ENCODE measurements at places on chromosomes 5 and 9.

GRCh38 chr9:18906656-18907395 lies 126.2 kb downstream of the SAXO1 start:
- no peak for DNase-seq

DNA sequence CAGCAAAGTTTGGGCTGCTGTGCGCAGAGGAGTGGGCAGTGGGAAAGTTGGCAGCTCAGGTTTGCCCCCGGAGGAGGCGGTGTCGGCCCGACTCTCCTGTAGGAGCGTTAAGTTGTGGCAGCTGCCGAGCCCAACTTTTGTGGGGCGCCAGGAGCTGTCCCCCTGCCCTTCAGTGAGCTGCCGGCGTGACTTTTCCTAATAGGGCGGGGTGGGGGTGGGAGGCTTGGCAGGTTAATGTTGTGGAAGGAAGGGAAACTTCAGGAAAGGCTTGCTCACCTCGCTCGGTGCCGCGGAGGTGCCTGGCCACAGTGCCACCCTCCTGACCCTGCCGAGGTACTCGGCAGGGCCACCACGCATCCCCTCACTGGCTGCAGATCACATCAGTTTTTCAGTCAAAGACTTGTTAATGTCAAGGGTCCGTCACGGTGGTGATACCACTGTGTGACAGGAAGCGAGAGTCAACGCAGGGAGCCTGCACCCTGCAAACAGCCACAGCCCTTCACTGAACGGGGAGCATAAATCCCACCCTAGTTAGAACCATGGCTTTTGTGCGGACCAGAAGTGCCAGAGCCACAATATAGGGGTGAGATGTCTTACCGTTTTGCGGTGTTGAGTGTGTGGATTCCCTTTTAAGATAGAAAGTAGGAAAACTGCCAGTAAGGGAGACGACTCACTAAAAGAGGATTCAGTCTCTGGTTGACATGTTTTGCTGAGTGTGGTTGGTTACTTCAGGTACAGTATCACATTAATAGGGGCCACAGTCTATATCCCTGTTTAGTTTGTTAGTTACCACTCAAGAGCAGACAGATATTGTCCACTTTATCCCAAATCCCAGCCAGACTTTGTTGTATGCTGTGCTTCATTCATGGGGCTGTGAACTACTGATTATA lies 796 bp downstream of the LNPEP start:
- peak; percentile 72 for DNase-seq

- no peak for DNase-seq
Measured at GRCh38 chr9:112487799-112488340, 1.2 kb downstream of the KIAA1958 start.

DNA sequence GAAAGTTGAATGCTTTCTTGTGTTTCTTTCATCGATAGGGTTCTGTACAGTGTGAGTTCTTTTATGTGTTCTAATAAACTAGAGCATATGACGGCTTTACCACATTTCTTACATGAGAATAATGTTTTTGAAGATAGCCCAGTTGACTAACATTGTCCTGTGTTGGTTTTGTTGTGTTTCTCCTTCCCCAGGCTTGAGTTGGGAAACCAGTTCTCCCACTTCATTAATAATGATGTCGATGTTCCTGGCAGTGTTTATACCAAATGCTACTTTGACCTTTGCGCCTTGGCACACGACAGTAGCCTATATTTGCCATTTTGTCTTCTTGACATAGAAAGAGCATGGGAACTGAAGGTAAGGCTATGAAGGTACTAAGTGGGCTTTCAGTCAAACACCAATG lies 14.4 kb upstream of the ZNF782 start:
- DNase-seq, result no peak

GRCh38 chr9:128411364-128412119 lies 9.1 kb upstream of the CERCAM start:
- no peak for DNase-seq

GRCh38 chr9:89808076-89808755 lies 203.4 kb downstream of the GADD45G start:
- DNase-seq, result no peak

- DNase-seq, result no peak
Measured at GRCh38 chr5:165360366-165360765, 1854.9 kb downstream of the MAT2B start.

DNA sequence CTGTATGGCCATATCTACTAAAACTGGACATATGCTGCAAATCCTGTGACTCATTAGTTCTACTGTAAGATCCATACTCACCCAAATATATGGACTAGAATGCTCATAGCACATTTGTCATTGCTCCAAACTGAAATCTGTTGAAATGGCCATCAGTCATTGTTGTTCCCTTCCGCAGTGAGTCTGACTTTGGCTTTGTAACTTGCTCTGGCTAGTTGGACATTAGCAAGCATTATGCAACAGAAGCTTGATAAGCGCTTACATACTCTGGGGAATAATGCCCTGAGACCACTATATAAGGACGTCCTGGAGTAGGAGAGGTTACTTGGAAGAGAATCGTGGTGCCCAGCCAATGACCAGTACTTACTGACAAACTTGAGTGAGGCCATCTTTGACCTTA lies 9.0 kb downstream of the KIAA1958 start:
- DNase-seq, result no peak

DNA sequence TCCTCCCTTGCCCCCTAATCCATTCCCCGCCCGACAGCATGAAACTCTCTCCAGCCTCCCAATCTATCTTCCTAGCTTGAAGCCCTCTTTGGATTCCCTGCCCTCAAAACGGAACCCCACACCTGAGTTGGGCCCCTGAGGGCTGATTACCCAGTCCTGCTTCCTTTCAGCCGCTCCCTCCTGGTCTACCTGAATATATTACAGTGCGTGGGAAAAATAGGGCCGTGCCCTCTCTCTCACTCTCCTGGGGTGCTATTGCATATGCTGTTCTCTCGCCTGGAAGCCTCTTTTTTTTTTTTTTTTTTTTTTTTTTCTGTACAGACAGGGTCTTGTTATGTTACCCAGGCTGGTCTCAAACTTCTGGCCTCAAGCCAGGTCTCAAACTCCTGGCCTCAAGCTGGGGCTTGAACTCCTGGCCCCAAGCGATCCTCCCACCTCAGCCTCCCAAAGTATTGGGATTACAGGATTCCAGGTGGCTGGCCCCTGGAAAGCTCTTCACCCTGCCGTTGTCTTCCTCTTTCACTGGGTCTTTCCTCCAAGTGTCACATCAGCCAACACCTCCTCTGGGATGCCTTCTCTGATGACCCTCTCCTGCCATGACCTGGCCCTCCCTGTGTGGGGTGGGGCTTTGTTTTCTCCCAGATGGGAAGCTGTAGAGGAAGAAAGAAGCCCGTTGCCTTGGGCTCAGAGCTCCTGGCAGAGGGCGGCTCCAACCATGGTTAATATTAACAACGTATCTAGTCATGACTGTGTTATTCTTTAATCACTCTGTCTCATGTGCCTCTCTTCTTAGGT lies 8.2 kb downstream of the DNM1 start:
- no peak for DNase-seq

DNA sequence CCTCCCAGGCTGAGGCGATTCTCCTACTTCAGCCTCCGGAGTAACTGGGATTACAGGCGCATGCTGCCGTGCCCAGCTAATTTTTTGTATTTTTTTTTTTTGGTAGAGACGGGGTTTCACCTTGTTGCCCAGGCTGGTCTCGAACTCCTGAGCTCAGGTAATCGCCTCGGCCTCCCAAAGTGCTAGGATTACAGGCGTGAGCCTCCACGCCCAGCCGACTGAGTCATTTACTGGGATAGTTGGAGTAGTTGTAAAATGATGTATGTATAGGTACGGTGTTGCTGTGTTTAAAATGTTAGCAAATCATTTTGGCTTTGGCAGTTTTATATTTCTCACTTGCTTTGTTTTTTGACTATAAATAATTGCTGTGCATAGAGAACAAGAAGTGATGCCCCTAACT lies 209.4 kb downstream of the ADAMTSL1 start:
- DNase-seq, result no peak

DNA sequence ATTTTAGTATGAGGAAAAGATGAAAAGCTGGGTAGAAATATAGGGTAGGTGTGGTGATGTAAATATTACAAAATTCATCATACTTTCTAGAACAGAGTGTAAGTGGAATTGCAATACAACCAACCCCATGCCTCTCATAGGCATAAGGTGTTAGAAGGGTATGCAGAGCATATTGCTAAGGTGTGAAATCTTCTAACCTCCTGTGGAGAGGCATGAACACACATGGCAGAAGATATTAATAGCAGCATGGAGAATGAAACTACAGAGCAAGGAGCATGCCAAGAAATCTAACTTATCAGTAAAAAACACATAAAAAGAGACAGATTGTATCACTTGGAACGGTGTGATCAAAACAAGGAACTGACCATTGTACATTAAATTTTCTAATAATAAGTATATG lies 441.5 kb downstream of the CDH18 start:
- no peak for DNase-seq

DNA sequence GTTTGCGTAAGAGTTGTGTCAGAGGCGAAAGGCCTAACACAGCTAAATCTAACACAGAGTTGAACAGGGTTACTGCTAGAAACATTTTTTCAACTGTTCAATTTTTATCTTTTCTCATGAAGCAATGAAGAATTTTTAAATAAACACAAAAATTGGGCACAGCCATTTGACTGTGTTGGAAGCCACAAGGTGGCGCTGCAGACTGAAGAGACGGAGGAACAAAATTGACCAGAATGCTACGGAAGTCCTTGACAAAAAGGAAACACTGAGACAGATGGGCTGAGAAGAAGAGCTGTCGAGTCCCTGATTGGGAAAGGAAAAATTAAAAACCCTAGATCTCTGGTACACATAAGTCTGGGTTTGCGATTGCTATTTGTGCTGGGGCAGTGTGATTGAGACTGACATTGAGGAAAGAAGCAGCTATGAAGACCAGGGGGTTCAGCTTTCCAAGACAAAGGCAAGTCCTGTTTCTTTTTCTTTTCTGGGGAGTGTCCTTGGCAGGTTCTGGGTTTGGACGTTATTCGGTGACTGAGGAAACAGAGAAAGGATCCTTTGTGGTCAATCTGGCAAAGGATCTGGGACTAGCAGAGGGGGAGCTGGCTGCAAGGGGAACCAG lies at the start of gene PCDHB9:
TSS of gene PCDHB9 (plus strand) at position 265 of the 616 bp plus-strand sequence. CDS start at position 423, 158 bp downstream.
- DNase-seq, result peak; percentile 56

DNA sequence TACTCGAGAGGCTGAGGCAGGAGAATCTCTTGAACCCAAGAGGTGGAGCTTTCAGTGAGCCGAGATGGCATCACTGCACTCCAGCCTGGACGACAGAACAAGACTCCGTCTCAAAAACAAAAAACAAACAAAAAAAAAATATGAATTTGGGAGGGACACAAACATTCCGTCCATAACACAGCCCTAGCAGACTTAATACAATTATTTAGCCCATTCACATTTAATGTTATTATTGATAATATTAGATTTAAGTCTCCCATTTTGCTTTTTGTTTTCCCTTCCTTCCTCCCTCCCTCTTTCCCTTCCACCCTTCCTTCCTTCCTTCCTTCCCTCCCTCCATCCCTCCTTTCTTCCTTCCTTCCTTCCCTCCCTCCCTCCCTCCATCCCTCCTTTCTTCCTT lies 4.6 kb upstream of the CCNI2 start:
- DNase-seq, result no peak

GRCh38 chr9:34983209-34983608 lies 6.3 kb upstream of the DNAJB5 start:
- DNase-seq, result no peak

- no peak for DNase-seq
Measured at GRCh38 chr9:91315191-91315590, 46.5 kb downstream of the AUH start.

DNA sequence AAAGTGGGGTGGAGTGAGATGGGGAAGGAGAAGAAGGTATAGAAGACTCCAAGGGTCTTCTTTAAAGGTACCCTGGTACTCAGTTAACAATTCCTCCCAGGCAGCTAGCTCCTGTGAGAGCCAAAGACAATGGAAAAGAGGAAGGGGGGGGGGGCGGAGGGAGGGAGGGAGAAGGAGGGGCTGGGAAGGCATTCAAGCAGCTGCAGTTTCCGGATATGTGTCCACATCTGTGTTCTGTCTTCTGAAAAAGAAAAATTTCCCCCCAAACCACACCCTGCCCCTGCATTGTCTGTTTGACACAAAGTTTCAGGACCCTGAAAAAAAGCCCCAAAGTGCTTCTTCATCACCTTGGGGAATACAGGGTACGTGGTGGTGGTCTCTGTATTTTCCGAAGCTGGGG lies 11.1 kb downstream of the SPRY4 start:
- DNase-seq, result no peak

DNA sequence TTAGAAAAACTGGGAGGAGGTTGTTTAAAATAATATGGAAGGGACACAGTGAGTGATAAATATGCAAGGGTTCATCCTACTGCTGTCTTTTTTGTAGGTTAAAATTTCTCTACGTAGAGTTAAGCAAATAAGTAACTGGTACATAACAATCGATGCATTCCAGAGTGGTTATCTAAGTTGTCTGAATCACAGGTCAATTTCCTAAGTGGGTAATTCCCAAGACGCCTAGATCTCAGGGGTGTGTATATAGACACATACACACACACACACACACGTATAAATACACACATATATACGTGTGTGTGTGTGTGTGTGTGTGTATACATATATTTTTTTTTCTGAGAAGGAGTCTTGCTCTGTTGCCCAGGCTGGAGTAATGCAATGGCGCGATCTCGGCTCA lies 22.3 kb downstream of the CAAP1 start:
- no peak for DNase-seq

- no peak for DNase-seq
Measured at GRCh38 chr5:172493461-172493860, 39.1 kb upstream of the SH3PXD2B start.

DNA sequence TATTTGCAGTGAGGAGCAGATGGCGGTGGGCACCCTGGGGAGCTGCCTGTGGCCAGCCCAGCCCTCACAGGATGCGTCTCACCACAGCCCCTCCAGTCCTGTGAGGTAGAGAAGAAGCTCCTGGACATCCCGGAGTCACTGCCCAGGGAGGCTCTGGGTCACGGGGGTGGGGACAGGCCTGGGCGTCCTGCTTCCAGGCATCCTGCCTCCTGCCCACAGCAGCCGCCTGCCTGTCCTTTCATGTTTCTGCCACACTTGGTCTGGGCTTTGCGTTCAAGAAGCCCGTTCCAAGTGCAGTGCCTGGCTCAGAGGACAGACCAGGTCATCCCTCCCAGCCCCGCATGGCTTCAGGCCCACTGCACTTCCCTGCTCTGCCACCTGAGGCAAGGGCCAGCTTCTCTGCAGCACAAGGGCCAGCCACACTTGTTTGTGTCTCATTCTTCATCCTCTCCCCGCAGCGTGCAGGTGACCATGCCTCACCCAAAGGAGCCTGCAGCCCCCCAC lies 38.2 kb downstream of the ZDHHC11B start:
- no peak for DNase-seq

DNA sequence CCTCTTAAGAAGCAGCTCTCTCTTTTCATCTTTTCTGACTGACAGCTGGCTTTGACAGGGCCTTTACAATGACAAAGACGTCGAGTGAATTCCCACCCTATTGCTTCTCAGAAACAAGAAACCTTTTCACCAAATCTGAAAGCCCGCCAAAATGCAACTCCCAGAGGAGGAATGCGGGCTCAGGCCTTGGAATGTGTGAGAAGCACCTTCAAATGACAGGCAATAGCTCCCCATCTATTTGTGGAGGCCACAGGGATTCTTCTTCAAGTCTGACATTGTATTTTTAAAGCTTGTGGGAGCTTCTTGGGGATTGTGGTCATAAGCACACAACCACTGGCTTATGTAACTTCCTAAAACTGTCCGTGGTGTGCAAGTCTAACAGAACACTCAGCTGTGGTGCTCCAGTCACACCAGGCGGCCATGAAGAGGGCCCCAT lies 72.7 kb downstream of the DPYSL3 start:
- DNase-seq, result no peak

GRCh38 chr9:133003671-133004090 lies 25.2 kb downstream of the GFI1B start:
- no peak for DNase-seq

- peak; percentile 59 for DNase-seq
Measured at GRCh38 chr9:134325813-134326723, at the start of gene RXRA. Gene RXRA, plus strand, starts transcription at chr9:134326455. Its CDS starts 177 bp downstream, at chr9:134326632.

GRCh38 chr5:2381861-2382260 lies 369.6 kb downstream of the IRX2 start:
- no peak for DNase-seq

Measured in activated CD4-positive, alpha-beta memory T cell treated with anti-CD3 and anti-CD28 coated beads for 36 hours (primary cell).